CD4-positive, alpha-beta T cell treated with Interleukin-15 for 1 hour (primary cell): ENCODE measurements at places on chromosomes 11 and 22.

DNA sequence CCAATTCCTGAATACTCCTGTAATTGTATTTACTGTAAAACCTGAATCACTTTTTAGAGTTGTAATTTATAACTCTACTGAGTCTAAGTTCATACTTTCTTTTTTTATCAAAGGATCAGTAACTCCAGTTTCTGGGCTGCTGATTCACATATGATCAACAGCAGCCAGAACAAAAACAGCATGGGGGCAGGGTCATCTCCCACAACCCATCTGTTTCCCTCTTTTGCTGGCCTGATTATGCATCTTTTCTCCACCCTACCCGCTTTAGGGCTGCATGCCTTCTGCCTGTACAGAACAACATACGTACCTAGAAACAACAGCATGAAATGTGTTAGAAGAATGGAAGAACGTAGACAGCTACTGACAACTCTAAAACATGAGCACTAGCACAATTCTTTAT, 76.0 kb downstream of the MRTFA start:
- no peak for DNase-seq

DNA sequence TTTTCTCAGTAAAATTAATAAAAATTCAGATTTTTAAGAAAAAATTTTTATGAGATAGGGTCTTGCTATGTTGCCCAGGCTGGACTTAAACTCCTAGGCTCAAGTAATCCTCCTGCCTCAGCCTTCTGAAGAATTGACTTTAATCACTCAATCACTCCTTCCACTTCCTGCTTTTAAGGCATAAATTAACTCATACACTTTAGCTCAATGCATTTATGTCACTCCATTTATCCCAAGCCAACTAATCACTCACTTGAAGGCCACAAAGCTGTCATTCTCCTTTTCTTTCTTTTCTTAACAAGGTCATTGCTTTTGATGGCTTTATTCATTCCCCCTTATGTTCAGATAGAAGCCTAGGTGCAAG, 877 bp downstream of the ALG9 start:
- DNase-seq: no peak

- no peak for DNase-seq
These were observed 3.5 kb downstream of the C11orf91 start for GRCh38 chr11:33696931-33697638.

DNA sequence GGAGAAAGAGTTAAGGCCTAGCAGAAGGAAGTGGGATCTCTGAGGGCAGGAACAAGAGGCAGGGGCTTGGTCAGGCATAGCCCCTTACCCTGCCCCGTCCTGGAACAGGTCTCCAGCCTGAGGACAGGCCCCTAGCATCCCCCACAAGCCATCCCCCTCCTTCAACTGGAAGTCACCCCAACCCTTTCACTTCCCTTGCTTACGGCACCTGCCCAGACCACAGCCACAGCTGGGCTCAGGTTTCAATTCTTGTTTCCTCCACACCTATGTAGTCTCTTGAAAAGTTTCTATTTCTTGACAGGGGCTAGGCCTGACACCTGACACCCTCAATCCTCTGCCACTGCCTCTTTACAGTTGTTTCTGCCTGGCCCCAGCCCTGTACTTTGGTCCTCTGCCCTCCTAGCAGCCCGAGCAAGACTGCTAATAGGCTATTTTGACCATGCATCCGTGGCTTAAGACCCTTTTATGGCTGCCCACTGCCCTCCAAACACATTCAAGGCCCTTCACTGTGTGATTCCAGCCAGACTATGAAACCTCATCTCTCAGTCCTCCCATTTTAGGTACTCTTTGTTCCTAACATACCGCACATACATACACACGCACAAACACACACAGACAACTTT, 10.9 kb upstream of the FCHSD2 start:
- peak; percentile 75 for DNase-seq

DNA sequence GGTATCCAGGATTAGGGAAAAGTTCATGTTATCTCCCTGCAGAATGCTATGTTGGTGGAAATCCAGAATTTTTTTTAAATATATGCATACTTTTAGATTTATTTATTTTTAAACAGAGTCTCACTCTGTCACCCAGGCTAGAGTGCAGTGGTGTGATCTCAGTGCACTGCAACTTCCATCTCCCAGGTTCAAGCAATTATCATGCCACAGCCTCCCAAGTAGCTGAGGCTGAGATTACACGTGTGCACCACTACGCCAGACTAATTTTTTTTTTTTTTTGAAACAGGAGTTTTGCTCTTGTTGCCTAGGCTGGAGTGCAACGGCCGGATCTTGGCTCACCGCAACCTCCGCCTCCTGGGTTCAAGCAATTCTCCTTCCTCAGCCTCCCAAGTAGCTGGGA, 2.6 kb downstream of the PACSIN2 start:
- DNase-seq: no peak

DNA sequence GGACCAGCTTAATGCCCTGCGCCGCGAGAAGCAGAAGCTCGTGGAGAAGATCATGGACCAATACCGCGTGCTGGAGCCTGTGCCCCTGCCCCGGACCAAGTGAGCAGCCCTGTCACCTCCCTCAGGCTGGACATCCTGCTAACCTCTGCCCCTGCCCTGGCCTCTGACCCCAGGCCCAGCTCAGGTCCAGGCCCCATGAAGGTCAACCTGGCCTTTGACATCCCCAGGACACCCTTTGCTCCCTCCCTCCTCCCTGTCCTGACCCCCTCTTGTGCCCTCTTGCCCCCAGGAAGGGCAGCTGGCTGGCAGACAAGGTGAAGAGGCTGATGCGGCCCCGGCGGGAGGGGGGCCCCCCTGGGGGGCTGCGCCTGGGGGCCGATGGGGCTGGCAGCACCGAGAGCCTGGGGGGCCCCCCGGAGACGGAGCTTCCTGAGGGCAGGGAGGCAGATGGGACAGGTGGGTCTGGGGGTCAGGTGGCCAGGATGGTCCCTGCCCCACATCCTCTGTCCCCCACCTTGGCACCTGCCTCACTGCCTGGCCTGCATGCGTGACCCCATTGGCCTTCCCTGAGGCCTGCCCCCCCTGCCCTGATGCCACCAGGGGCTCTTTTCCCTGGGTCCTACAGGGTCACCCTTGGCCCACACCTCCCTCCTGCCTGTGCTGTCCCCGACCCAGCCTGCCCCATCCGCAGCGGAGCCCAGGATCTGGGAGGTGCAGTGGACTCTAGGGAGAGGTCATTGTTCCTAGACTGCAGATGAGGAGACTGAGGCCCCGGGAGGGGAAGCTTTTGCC, 5.1 kb upstream of the RPS6KA4 start:
- DNase-seq: no peak

GRCh38 chr22:50398831-50399648, 55.9 kb downstream of the PPP6R2 start:
- no peak for DNase-seq

DNA sequence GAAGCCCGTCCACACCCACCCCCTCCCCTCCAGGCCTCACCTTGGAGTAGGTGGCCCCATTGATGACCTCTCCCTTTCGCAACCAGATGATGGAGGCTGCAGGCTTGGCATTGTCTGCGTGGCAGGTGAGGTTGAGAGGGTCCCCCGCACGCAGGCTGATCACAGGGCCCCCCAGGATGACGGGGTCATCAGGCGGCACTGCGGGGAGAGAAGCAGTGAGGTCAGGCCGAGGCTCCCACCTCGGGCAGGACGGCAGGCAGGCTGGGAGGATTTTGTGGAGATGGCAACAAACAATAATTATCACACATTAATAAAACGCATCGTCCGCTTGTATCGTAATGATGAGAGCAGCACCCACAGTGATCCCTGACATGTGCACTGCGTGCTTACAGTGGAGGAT, 117.8 kb downstream of the ST3GAL4 start:
- DNase-seq: no peak

DNA sequence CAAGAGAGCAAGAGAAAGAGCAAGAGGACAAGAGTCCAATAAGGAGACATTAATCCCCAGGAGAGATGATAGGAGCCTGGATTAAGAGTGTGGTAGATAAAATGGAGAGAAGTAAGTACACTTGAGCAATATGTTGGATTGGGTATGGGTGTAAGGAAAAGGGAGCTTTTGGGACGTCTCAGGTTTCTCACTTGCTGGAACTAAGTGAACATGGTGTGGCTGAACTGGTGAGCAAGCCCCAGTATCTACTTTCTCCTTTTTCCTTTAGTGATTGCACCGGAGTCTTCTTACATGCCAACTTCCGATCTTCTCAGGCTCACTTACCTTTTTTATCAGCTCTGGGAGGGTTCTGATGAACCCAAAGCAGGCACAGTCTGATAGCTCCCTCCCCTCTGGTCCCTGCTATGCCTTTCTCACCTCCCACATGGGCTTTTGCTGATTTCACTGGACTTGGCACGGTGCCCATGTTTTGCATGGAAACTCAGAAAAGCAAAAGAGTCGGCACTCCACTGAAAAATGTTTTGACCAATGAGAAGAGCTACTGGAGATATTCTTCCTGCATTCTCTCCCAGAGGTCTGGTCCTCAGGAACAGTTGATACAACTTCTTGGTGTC, 14.5 kb upstream of the APLNR start:
- no peak for DNase-seq

DNA sequence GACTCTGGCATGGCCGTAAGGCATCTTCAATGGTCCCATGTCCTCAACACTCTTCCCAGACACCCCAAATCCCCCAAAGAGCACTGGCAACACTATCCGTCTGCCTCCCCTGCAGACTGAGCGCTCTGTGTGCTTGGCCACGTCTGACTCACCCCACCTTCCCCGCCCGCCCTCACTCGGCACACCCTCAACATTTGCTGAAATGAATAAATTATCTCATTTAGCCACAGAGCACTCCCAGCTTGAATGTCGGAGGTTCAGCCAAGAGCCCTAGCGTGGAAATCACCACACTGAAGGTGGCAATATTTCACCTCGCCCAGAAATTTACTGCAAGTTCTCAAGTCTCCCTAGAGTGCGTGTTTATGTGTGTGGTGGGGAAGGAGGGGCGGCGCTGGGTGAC, 46.6 kb upstream of the TCF20 start:
- DNase-seq: peak; percentile 54

- no peak for DNase-seq
These were observed 24.3 kb upstream of the IL10RA start for GRCh38 chr11:117961896-117962295.

GRCh38 chr11:36248436-36248835, 40.8 kb downstream of the COMMD9 start:
- no peak for DNase-seq

- no peak for DNase-seq
These were observed 913.0 kb upstream of the CNTN5 start for GRCh38 chr11:98107736-98108135.

DNA sequence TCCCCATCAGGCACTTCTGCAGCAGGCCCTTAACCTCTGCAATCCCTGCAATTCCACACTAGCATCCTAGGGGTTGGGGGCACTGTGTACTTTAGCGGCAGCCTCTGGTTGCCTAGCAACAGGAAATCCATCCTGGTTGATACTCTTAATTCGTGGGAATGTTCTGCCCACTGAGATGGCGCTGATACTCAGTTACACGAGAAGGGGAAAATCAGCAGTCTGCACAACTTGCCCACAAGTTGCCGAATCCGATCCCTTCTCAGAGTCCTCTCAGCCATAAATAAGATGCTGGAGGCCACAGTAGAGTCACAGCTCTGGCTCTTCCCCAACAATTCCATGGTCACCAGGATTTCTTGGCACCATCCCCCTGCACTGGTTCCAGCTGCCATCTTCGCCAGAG, 57.6 kb upstream of the CRYBB3 start:
- no peak for DNase-seq

DNA sequence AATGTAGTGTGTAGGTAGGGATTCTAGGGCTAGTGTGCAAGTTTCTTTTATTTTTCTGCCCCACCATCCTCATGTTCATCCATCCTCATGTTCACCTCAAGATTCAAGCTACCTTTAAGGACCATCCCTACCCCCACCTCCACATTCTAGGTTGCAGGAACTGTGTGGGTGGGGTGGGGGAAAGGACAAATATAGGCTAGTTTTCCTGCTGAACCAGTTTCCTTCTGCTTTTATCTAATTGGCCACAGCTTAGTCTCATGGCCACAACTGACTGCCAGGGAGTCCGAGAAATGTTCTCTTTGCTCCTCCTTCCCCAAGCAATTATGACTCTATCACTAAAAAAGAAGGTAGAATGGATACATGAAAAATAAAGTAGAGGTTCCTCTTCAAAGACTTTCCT, 179.0 kb upstream of the LARGE1 start:
- DNase-seq: no peak

- no peak for DNase-seq
These were observed 20.8 kb downstream of the VSTM5 start for GRCh38 chr11:93829598-93829997.

DNA sequence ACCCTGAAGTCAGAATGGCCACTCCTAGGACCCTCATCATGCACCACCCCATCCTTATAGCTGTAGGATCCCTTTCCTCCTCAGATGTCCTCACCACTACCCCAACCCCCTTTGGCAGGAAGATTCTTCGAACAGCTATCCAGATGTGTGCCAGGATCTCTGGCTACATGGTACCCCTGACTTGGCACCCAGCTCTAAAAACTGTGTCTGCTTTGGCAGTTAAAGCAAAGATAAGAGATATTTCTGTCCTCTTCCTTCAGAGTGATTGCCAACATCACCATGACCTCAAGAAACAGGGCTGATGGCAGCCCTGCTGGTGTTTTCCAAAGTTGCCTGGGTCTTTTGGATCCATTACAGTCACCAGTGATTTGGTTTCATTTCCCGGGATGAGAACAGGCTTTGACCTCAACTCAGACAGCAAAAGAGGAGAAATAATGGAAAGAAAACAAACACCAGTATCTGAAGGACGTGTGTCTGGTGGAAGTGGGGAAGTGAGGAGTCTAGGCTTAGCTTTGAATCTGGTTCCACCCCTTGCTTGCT, 4.3 kb upstream of the NRIP3 start:
- DNase-seq: no peak

DNA sequence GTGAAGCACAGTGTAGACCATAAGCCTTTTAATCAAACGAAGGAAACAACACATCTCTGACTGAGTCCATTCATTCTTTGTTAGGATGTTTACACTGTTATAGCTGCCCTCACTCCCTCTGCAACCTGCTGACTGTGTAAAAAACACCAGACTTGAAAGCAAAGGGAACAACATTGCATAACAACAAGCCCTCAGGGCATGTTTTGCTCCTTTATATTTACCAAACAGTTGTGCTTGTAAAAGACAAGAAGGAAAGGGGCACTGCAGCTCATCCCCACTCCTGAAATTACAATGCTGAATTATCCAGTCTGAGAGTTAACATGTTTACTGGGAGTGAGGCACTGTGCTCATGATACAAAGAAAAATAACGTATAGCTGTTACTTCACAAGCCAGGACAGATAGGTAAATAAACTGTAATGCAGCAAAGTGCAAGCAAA, 46.4 kb downstream of the RAB30 start:
- DNase-seq: no peak

DNA sequence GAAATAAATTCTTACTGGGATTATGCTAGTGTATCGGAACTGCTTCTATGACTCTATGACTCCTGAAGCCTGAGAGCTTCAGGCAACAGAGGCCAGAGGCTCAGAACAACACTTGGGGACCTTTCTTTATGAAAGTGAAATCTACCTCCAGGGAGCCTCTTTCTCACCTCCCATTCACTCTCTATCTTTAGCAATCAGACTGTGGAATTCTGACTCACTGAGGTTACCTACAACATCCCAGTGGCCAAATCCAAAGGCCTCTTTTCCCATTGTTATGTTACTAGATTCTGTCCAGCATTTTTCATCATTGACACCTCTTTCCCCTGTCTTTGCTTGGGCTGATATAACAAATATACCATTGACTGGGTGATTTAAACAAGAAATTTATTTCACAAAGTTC, 14.1 kb upstream of the CYB5R2 start:
- no peak for DNase-seq

- DNase-seq: no peak
These were observed 27.6 kb downstream of the RIBC2 start for GRCh38 chr22:45441138-45441537.
